ENCODE measurements at places on chromosomes 7 and 10.

DNA sequence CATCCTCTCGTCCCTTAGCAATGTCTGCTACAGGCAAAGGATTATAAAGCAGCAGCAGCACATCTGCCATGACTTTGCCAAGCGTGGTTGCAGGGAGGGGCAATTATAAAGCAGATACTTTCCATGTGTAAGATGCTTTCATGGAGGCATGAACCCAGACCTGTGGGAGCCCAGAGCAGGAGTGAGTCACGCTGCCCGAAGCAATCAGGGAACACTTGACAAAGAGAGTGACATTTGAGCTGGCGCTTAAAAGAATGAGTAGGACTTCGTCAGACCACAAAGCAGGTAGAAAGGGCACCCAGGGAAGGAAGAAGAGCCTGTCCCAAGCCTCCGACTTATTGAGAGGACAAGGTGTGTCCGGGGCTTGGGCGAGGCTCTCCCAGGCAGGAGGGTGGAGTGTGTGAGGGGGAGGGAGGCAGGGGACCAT lies 147.2 kb downstream of the MYOF start:
- DNase-seq = peak; percentile 14

GRCh38 chr10:125450218-125450617 lies 232.7 kb downstream of the TEX36 start:
- DNase-seq = no peak

- DNase-seq = no peak
Measured at GRCh38 chr7:157946398-157947060, 609.7 kb downstream of the DNAJB6 start.

- DNase-seq = no peak
Measured at GRCh38 chr10:121591186-121591585, 7.1 kb downstream of the FGFR2 start.

GRCh38 chr7:67377939-67378862 lies 381.6 kb downstream of the TYW1 start:
- DNase-seq = peak; percentile 29

- DNase-seq = no peak
Measured at GRCh38 chr7:94874036-94874785, 33.2 kb upstream of the PPP1R9A start.

DNA sequence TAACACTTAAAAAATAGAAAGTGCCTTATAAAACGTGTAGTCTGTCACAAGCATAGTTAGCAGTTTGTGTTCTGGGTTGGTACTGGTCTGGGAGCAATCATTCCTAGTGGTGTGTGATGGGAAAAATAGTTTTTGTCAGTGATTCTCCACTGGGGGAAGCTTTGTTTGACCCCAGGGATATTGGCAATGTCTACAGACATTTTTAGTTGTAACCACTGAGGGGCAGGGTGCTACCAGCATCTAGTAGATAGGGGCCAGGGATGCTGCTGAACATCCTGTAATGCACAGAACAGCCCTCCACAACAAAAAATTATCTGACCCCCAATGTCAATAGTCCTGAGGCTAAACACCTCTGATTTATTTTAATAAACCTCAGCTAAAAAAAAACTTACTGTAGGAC lies 51.6 kb upstream of the CREB5 start:
- DNase-seq = no peak

GRCh38 chr7:123494193-123494796 lies 40.1 kb downstream of the IQUB start:
- no peak for DNase-seq

- DNase-seq = no peak
Measured at GRCh38 chr10:48463318-48464003, 141.4 kb downstream of the ARHGAP22 start.

- DNase-seq = peak; percentile 80
Measured at GRCh38 chr10:14653271-14654161, 121.2 kb downstream of the FAM107B start.

DNA sequence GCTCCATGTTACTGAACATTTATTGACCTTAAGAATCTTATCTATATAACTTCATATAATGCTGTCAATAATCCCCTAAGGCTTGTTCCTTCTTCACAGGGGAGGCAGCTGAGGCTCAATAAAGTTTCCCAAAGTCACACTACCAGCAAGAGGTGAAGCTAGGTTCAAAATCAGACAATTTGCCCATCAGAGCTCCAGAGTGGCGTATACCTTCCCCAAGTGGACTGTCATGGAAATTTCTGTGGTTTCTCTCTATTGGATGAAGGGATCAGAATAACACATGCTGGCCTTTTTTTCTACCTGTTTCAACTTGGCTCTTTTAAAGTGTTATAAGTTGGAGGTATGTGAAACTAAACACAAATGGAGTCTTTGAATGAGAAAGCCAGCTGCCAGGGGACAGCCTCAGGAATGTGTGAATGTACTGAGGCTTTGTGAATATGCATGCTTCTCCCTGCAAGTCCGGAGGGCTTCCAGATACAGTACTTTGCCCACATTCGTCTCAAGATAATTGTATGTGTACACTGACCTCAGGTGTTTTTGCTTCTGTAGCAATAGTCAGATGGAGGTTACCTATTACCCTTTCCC lies 656.3 kb upstream of the CELF2 start:
- DNase-seq = no peak
